ENCODE measurements at places on chromosomes 16 and 17. TPM values are rescaled to one million over a fixed set of nuclear protein-coding genes. Genes with fewer than 3 reads are reported as not detected.

GRCh38 chr16:17526956-17527937, 56.5 kb upstream of the XYLT1 start:
- H3K4me1 ChIP-seq = no peaks in the 10 kb centered on the region
- H3K27me3 ChIP-seq = no peaks in the 10 kb centered on the region
- no peaks in the 10 kb centered on the region for H3K36me3 ChIP-seq
- H3K27ac ChIP-seq = no peak overlapping the region
- no peak overlapping the region for H3K4me3 ChIP-seq

GRCh38 chr17:66636111-66636510, 198.8 kb upstream of the CACNG5 start:
- H3K27ac ChIP-seq = no peak overlapping the region
- H3K4me3 ChIP-seq = no peak overlapping the region
- H3K36me3 ChIP-seq = no peaks in the 10 kb centered on the region
- H3K4me1 ChIP-seq = no peaks in the 10 kb centered on the region
- no peak for DNase-seq

DNA sequence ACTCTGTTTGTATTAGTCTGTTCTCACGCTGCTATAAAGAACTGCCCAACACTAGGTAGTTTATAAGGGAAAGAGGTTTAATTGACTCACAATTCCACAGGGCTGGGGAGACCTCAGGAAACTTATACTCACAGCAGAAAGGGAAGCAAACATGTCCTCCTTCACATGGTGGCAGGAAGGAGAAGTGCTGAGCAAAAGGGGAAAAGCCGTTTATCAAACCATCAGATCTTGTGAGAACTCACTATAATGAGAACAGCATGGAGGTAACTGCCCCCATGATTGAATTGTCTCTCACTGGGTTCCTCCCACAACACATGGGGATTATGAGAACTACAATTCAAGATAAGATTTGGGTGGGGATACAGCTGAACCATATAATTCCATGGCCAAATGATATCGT, 30.9 kb downstream of the ABCC1 start:
- no peak overlapping the region for H3K4me3 ChIP-seq
- H3K27ac ChIP-seq = no peak overlapping the region
- no peaks in the 10 kb centered on the region for H3K4me1 ChIP-seq

- H3K4me1 ChIP-seq = peaks cover 6% of the 10 kb centered on the region
- no peak overlapping the region for H3K4me3 ChIP-seq
- H3K27me3 ChIP-seq = no peaks in the 10 kb centered on the region
- no peak overlapping the region for H3K27ac ChIP-seq
Measured at GRCh38 chr17:39104046-39104445, 47.4 kb downstream of the PLXDC1 start.

- no peak overlapping the region for H3K4me3 ChIP-seq
- H3K4me1 ChIP-seq = no peaks in the 10 kb centered on the region
- DNase-seq = no peak
- H3K27me3 ChIP-seq = no peaks in the 10 kb centered on the region
Measured at GRCh38 chr17:13874817-13875216, 194.5 kb upstream of the COX10 start.

GRCh38 chr17:48540213-48540612, 4.7 kb downstream of the HOXB2 start:
- no peak for DNase-seq
- H3K4me3 ChIP-seq = no peak overlapping the region
- no peaks in the 10 kb centered on the region for H3K36me3 ChIP-seq

DNA sequence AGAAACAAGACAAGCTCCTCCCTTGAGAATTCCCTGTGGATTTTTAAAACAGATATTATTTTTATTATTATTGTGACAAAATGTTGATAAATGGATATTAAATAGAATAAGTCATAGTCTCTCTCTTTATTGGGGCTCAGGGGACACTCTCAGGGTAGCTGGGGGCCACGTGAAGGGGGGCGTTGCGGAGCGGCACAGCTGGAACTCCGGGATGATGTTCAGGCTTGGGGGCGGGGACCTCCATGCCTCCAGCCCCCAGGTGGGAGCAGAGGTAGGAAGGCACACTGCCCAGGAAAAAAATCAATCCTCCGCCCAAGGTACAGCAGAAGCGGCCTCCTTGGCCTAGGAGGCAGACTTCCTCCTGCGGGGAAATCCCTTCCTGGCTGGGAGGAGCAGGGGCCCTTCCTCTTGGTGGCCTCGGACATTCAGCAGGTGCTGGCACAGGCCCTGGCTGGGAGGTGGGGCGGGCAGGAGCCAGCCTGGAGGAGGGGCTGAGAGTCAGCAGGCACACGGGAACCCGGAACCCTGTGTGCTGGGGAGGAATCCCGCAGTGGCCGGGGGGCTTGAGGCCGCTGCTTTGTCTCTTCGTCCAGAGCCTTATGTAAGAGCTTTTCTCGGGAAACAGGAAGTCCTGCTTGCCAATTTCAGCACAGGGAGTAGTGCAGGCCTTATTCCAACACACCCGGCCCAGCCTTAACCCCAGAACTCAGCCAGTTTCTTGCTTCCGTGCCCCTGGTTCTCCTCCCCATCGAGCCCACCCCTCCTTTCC, 591 bp upstream of the TNFSF13 start:
- H3K27me3 ChIP-seq = no peaks in the 10 kb centered on the region
- H3K27ac ChIP-seq = peak overlapping the region; percentile 94
- peaks cover 28% of the 10 kb centered on the region for H3K4me1 ChIP-seq
- H3K36me3 ChIP-seq = no peaks in the 10 kb centered on the region
- peak overlapping the region; percentile 99 for H3K4me3 ChIP-seq

GRCh38 chr17:73121506-73121905, 29.0 kb upstream of the SLC39A11 start:
- no peaks in the 10 kb centered on the region for H3K4me1 ChIP-seq
- no peak for DNase-seq
- no peaks in the 10 kb centered on the region for H3K27me3 ChIP-seq
- no peak overlapping the region for H3K4me3 ChIP-seq

- H3K4me1 ChIP-seq = peaks cover 34% of the 10 kb centered on the region
- H3K36me3 ChIP-seq = no peaks in the 10 kb centered on the region
- H3K27me3 ChIP-seq = no peaks in the 10 kb centered on the region
- H3K4me3 ChIP-seq = no peak overlapping the region
- no peak for DNase-seq
Measured at GRCh38 chr17:62062302-62062701, 2.8 kb downstream of the MED13 start.

GRCh38 chr17:6420173-6420641, 14.7 kb downstream of the AIPL1 start:
- DNase-seq = no peak
- H3K36me3 ChIP-seq = no peaks in the 10 kb centered on the region
- H3K27me3 ChIP-seq = no peaks in the 10 kb centered on the region
- no peak overlapping the region for H3K27ac ChIP-seq
- H3K4me1 ChIP-seq = no peaks in the 10 kb centered on the region
- no peak overlapping the region for H3K4me3 ChIP-seq

DNA sequence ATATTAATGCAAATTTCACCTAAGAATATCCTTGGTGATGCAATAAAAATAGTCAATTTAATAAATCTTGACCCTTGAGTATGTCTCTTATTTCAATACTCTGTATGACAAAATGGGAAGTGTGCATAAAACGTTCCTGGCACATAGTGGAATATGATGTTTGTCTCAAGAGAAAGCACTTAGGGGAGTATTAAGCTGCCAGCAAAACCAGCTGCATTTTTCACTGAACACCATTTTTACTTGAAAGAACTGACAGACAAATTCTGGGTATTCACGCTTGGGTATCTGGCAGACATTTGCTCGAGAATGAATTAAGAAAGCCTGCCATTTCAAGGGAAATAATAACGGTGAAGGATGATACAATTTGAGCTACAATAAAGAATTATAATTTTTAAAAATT, 364.8 kb downstream of the SOX9 start:
- H3K27me3 ChIP-seq = no peaks in the 10 kb centered on the region
- no peak overlapping the region for H3K27ac ChIP-seq
- H3K36me3 ChIP-seq = no peaks in the 10 kb centered on the region
- DNase-seq = no peak

DNA sequence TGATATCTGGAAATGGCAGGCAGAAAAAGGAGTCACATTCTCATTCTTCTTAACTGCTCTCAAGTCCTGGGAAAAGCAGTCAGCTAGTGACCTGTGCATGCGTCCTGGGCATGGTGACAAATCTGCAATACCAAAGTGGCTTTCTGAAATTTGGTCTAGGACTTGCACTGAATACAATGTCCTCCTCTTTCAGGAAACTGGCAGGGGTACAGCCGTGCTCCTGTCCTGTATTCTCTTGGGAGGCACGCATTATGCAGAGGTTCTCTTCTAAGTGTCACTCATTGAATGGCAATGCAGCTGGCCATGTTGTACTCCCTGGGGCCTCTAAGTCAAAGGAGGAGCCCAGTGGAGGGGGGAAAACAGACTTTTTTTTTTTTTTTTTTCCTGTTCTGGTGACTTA, 10.6 kb downstream of the PHF12 start:
- H3K36me3 ChIP-seq = no peaks in the 10 kb centered on the region
- H3K4me1 ChIP-seq = peaks cover 3% of the 10 kb centered on the region
- no peak for DNase-seq
- no peaks in the 10 kb centered on the region for H3K27me3 ChIP-seq
- H3K27ac ChIP-seq = no peak overlapping the region

DNA sequence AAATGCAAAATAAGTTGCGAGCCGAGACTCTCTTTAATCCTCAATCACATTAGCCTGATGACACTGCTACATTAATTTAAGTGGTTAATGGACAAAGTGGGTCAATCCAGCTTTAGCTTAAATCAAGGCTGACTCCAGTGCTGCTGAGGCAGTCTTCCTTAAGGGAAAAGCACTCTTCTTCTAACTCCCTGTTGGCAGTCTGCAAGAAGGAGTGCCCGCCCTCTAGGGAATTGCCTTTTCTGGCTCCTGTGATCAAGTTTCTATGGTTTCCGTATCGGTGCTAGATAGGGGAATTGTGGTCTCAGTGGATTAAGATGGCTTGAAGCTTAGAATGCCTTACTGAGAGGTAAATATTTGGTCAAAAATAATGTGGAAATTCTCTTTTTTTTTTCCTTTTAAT, 41.0 kb downstream of the HS3ST3B1 start:
- no peak overlapping the region for H3K27ac ChIP-seq
- no peaks in the 10 kb centered on the region for H3K36me3 ChIP-seq
- DNase-seq = no peak
- H3K4me3 ChIP-seq = no peak overlapping the region

DNA sequence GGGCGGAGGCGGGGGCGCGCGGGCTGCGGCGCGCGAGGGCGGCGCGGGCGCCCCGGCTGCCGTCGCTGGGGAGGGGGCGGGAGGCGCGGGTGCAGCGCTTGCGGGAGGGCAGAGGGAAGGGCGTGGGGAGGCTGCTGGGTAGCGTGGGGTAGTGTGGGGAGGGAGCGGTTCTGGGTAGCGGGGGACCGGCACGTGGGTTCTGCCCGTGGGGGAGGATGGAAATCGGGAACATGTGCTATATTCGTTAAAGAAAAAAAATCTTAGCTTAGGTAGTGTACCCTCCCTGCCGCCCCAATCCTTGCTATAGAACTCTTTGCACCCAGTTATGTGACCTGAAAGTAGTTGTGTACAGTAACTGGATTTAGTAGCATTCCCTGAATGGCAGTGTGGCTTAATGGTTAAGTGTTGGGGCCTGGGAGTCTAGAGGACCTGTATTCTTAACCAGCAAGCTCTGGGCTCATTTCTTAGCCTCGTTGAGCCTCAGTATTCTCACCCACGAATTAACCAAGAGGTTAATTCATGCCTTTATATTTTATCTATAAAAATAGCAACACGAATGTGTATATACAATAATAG, 646 bp downstream of the RABEP1 start:
- H3K4me1 ChIP-seq = peaks cover 29% of the 10 kb centered on the region
- DNase-seq = no peak
- peak overlapping the region; percentile 96 for H3K4me3 ChIP-seq
- H3K27me3 ChIP-seq = no peaks in the 10 kb centered on the region
- no peaks in the 10 kb centered on the region for H3K36me3 ChIP-seq

DNA sequence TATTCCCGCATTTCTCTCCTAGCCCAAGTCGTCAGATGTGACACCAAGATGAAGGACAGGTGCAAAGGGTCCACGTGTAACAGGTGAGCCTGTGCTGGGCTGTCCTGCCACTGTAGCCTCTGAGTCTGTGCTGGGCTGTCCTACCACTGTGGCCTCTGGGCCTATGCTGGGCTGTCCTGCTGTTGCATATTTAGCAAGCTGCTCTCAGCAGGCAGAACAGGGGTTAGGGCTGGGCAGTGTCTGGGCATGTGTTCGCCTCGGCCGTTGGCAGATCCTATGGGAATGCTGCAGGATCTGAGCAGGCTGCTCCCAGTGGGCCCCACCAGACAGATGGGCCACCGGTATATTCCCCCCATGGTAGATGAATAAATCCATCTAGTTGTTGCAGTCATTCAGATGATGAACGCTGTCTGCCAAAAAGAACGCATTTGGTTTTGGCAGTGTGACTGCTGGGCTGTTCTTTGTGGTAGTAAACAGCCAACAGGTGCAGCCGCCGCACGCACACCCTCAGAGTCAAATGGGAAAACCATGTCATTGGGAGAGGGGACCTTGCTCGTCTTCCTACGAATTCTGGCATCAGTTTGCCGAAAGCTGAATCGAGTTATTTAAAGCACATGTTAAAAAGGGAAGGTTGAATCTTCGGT, 49.2 kb downstream of the CRISPLD2 start:
- H3K36me3 ChIP-seq = no peaks in the 10 kb centered on the region
- DNase-seq = no peak
- no peaks in the 10 kb centered on the region for H3K4me1 ChIP-seq

DNA sequence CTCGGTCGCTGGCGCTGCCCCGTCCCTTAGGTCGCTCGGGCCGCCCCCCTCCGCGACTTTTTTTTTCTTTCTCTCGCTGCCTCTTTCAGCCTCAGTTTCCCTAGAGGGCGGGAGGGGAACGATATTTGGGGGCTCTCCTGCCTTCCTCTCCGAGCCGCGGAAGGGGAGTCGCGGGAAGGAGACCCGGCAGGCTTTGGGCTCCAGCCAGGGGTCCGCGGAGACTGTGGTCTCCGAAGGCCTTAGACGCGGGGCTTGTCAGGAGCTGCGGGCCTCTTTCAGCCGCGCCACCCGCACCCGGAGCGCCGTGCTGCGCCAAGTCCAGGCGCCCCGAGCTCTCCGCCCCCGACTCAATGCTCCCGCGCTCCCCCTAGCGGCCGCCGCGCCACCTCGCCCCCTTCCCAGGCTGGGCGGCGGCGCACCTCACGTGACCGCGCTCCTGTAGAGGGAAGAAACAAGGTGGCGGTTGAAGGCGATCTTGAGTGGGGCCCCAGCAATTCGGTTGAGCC, at the start of gene LRRC37B:
TSS of gene LRRC37B (plus strand) at position 427 of the 506 bp plus-strand sequence. CDS start 14,010 bp downstream, outside the sequence.
- no peaks in the 10 kb centered on the region for H3K4me1 ChIP-seq
- peak within 1 kb of the TSS; percentile 87 for H3K27ac ChIP-seq
- H3K4me3 ChIP-seq = peak within 1 kb of the TSS; percentile 94
- no peaks in the 10 kb centered on the region for H3K36me3 ChIP-seq
- DNase-seq = peak; percentile 91

Gene SLC6A2
- total RNA-seq = not detected

Gene KAT7
- total RNA-seq = 44.3 TPM

Gene C16orf90
- total RNA-seq = not detected

Gene SLC12A3
- total RNA-seq = not detected

Gene TLCD2
- total RNA-seq = 8.3 TPM

Gene MLKL
- total RNA-seq = 17.8 TPM

Gene KRT15
- 28.9 TPM for total RNA-seq
